ENCODE measurements at places on chromosomes 16 and 17.

DNA sequence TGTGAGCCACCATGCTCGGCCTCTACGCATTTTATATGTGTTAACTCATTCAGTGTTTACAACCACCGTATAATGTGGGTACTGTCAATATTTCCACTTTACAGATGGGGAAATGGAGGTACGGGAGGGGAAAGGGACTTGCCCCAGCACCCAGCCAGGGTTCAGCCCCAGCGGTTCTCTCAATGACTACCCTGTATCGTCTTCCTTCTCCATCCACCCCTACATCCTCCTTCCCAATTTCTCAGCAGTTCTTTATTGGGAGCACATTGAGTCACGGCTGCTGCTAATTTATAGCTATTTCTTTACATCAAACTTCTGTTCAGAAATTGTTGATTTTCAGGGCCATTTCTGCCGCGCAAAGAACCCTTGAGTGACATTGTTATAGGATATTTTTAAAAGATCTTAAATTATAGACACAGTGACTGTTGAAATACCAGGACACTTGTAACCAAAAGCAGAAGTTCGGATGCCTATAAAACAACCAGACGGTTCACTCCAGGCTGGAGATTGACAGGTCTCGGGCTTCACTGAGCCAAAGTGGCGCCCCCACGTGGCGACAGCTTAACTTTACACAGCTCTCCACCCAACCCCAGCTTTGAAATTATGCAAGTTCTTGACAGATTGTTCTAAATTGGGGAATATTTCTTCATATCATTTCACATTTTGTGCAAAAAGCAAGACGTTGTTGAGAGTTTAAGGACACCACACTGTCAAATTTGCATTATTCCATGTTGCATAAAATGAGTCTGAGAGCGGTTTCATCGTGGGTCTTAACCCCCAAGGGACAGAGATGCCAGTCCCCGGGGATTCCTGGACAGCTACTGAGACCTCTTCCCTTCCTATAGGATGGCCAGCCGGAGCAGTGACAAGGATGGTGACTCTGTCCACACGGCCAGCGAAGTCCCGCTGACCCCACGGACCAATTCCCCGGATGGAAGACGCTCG lies 11.8 kb downstream of the SYT17 start:
- DNase-seq = peak; percentile 71

- no peak for DNase-seq
These were observed 4.7 kb upstream of the WDR24 start for GRCh38 chr16:694863-695354.

GRCh38 chr17:44006272-44006597 lies 1.8 kb downstream of the NAGS start:
- peak; percentile 38 for DNase-seq

DNA sequence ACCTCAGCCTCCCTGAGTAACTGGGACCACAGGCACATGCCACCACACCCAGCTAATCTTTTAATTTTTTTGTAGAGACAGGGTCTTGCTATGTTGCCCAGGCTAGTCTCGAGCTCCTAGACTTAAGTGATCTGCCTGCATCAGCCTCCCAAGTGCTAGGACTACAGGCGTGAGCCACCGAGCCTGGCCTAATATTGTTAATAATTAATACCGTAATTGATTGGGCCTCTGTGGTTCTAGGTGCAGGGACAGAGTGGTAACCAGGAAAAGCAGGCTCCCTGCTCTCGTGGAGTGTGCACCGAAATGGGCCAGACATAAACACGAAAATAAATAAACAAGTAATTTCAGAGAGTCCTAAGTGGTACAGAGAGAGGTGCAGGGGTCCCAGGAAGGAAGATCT lies 241.0 kb downstream of the GSG1L start:
- DNase-seq = no peak

DNA sequence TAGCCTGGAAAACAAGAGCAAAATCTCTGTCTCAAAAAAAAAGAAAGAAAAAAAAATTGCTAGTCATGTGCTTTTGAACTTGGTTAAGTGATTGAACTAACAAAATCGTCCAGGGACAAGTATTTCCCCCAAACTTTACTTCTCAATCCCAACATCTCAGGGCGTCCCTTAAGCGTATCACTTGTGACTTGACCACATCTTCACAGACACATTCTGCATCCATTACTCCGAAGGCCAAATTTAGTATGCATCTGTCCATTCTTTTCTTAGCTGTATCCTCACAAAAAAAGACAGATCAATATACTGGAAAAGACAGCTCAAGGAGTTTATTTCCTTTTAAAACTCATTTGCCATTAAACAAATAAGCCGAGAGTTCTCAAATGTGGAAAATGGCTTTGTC lies 5.9 kb upstream of the JPT1 start:
- no peak for DNase-seq

GRCh38 chr16:89334461-89334860 lies 117.0 kb downstream of the ZNF778 start:
- no peak for DNase-seq

- no peak for DNase-seq
These were observed 11.9 kb downstream of the ANKFN1 start for GRCh38 chr17:56165072-56165641.

DNA sequence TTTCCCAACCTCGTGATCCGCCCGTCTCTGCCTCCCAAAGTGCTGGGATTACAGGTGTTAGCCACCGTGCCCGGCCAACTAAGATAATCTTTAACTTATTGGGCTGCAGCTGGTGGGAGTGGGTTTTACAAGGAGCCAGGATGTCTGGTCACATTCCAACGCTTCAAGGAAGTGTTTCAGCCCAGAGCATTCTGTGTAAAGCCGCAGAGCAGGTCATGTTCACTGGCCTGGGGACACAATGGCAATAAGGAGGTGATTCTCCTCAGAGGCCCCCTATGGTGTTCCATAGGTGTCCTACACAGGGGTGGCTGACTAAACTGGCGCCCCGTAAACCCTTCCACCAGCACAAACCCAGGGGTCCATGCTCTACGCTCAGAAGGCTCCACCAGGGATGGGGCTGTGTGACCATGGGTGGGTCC lies 1.2 kb downstream of the QPRT start:
- peak; percentile 75 for DNase-seq

- no peak for DNase-seq
These were observed 1.9 kb downstream of the ZNF652 start for GRCh38 chr17:49359990-49360795.

- DNase-seq = no peak
These were observed 87.5 kb downstream of the SOCS1 start for GRCh38 chr16:11168386-11169051.

- DNase-seq = no peak
These were observed 4.8 kb downstream of the DVL2 start for GRCh38 chr17:7229504-7229903.

GRCh38 chr16:6190776-6191175 lies 1093.2 kb upstream of the EEF2KMT start:
- no peak for DNase-seq

DNA sequence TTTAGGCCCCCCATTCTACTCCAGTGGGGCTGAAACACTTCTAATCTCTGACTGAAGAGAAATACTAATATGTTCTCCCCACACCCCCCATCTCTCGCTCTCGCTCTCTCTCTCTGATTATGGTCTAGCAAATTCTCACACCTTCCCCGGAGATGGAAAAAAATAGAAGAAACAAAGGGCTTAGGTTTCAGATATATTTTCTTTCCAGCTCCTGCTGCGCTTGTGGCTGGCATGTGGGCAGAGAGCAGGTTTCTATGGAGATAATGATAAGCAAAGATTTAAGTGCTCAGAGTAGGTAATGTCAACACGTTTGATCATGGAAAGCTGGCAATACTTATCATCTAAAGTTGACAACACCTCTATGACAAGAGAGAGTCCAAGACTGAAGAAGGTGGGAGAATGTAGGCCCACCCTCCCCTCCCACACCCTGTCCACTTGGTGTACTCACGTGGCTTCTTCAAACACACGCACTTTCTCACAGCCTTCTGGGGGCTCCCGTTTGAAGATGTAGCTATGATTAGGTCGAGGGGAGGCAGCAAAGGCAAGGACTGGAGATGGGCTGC lies 8.0 kb upstream of the SLC35B1 start:
- no peak for DNase-seq

All from colonic mucosa (tissue), 4 donors.